ENCODE measurements at places on chromosomes 12 and 14. TPM values are rescaled to one million over a fixed set of nuclear protein-coding genes. Genes with fewer than 3 reads are reported as not detected.
A peak's percentile ranks its signal among the peaks of the same experiment; 100 is the strongest.

DNA sequence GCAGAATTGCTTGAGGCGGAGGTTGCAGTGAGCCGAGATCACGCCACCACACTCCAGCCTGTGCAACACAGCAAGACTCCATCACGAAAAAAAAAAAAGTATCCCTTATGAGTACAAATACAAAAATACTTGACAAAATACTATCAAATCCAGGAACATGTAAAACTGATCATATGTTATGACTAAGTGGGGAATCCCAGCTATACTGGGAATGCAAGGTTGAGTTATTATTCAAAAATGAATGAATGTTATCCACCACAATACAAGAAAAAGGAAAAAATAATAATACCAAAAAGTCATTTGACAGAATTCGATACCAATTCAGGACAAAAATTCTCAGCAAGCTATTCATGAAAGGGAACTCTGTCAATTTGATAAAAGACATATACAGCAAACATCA is 32.6 kb downstream of the MOK start:
- no peak overlapping the region for H3K27ac ChIP-seq
- no peaks in the 10 kb centered on the region for H3K4me1 ChIP-seq
- no peaks in the 10 kb centered on the region for H3K27me3 ChIP-seq
- DNase-seq, result no peak
- H3K36me3 ChIP-seq, result no peaks in the 10 kb centered on the region

DNA sequence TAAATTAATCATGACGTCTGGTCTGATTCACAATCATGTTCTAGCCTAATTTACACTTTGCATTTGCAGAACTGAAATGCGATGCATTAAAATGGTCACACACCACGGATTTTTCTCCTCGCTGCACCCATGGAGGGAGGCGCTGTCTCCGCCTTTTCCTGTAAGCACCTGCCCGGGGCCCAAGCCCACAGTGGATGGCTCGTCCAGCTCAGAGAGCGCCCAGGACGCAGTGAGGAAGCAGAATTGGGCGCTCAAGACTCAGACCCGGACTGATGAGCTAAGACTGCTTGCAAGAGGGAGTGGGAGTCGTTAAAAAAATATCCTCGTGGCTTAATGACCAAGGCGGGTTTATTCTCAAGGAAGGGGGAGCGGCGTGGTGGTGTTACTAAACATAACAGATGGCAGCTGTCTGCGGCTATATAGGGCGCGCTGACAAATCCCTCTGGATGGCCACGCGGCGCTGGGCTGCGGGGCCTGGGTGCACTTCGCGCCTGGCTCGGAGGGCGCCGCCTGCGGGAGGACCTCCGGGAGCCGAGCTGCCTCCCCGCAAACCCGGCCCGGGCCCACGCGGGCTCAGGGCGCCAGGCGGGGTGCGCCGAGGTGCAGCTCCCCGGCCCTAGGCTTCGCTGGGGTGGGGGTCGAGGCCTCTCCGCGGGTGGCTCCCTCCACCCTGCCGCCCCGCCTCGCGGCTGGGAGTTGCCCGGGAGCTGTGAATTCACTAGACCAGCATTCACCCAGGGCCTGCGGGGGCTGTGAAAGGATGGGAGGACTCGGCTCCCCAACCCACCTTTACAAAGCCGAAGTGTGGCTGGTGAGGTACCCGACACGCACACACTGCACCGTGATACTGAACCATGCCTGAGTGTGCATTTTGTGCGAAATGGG is 78.7 kb downstream of the PPM1A start:
- H3K4me1 ChIP-seq, result peaks cover 5% of the 10 kb centered on the region
- H3K27ac ChIP-seq, result no peak overlapping the region
- no peak for DNase-seq
- peak overlapping the region; percentile 14 for H3K4me3 ChIP-seq

- no peaks in the 10 kb centered on the region for H3K36me3 ChIP-seq
- H3K27me3 ChIP-seq, result no peaks in the 10 kb centered on the region
- no peaks in the 10 kb centered on the region for H3K4me1 ChIP-seq
- no peak overlapping the region for H3K4me3 ChIP-seq
These were observed 80.2 kb upstream of the RIN3 start for GRCh38 chr14:92433407-92433806.

CHGA gene
- total RNA-seq, result not detected

DNA sequence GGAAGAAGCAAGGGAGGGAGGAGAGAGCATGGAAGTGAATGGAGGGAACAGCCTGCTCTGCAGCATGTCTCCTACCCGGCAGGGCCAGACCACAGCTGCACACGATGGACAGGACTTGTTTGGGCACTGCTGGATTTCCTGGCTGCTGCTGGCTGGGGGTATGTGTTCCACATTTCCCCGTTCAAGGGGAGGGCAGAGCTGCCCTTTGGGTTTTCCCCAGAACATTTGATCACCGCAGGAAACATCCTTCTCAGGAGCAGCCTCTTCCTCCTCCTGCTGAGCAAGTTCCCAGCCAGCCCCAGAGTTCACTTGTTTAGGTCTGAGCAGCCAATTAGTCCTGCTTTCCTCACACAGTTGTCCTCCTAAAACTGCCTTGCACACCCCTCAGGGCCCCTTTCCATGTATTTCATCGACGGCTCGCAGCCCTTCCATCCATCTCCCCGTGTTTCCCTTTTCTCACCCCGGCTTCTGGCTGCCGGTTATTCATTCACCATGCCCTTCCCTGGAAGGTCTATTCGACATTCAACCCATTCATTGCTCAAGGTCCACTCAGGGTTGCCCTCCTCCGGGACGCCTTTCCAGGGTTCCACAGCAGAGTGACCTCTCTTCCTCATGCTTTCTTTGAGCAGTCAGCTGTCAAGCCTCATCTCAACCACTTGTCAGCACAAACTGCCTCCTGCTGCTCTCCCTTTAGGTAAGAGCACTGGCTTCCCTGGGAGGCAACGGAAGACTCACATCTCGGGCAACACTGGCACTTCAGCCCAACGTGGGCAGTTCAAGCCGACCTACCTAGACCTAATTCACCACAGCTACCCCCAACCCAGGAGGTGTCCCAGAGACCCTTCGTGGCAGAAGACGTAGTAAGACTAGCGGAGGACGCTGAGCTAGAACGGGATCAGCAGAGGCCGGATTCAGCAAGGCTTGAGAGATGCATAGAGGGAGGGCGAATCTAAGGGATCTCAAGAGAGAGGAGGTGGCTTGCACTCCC is 20.1 kb upstream of the ANO2 start:
- no peaks in the 10 kb centered on the region for H3K4me1 ChIP-seq
- no peaks in the 10 kb centered on the region for H3K36me3 ChIP-seq
- no peak for DNase-seq
- no peak overlapping the region for H3K27ac ChIP-seq

DNA sequence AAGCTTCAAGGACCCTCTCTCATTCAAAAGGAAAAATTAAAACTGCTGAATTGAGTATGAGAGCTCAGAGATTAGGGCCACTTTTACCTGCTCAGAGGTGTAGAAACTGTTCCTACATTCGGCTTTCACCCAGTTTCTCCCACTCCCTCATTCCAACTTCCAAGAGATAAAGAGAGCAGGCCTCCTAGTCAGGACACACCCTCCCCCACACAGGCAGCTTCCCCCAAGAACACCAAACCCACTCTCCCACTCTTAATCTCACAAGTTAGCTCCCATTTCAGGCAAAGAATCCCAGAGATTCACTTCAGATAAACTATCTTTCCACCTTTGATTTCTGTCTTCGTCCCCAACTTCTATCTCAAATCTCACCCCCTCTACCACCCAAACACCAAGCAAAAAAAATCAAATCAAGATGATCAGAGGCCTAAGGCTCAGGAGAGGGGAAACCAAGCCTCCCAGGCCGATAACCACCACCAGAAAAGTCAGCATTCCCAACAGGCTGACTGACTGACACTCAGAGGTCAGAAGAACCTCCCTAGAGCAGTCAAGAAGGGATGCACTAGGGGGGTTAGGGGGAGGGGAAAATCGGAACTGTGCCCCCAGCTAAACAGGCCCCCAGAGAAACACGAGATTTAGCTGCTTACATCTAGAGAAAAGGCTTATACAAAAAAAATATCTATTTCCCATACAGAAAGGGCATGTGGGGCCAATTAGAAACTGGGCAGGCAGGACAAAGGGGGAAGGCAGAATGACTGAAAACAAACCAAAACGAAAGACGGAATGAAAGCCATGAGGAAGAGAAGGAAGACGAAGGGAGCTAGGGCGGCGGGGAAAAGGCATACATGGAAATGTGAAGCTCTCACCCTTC is 13.2 kb upstream of the CDH24 start:
- peak overlapping the region; percentile 67 for H3K27ac ChIP-seq
- H3K36me3 ChIP-seq, result peaks cover 11% of the 10 kb centered on the region
- no peak for DNase-seq

KIF5A gene
- total RNA-seq, result not detected

CCDC38 gene
- 0.86 TPM for total RNA-seq

- peak; percentile 46 for DNase-seq
- H3K27ac ChIP-seq, result peak within 1 kb of the TSS; percentile 2
- H3K4me3 ChIP-seq, result peak within 1 kb of the TSS; percentile 46
- no peaks in the 10 kb centered on the region for H3K36me3 ChIP-seq
- H3K4me1 ChIP-seq, result no peaks in the 10 kb centered on the region
These were observed at the start of gene SSPN for GRCh38 chr12:26195250-26195640. Gene SSPN (plus strand): TSS chr12:26195573. CDS start chr12:26195673, 100 bp downstream.

DNA sequence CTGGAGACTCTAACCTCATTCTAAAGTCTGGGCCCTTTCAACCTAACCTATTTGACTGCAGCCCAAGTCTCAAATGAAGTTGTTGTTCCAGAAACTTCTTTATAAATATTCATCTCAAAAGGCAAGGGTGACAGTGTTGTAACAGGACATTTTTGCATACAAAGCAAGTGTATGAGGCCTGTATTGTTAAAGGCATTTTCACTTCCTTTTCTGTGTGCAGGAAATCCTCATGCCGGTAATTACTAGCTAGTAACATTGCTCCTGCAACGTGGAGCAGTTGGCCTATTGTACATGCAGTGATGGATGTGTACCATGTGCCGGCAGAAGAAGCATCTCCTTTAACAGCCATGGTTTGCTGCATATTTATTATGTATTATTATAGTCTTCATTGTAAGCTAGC is 156.5 kb upstream of the RMST start:
- H3K4me3 ChIP-seq, result no peak overlapping the region
- H3K27me3 ChIP-seq, result no peaks in the 10 kb centered on the region
- DNase-seq, result no peak
- no peaks in the 10 kb centered on the region for H3K4me1 ChIP-seq

GRCh38 chr14:76550534-76550933 is 174.6 kb downstream of the ESRRB start:
- no peaks in the 10 kb centered on the region for H3K4me1 ChIP-seq
- H3K36me3 ChIP-seq, result no peaks in the 10 kb centered on the region
- no peaks in the 10 kb centered on the region for H3K27me3 ChIP-seq
- H3K27ac ChIP-seq, result no peak overlapping the region
- H3K4me3 ChIP-seq, result no peak overlapping the region

AMIGO2 gene
- 1.4 TPM for total RNA-seq

DNA sequence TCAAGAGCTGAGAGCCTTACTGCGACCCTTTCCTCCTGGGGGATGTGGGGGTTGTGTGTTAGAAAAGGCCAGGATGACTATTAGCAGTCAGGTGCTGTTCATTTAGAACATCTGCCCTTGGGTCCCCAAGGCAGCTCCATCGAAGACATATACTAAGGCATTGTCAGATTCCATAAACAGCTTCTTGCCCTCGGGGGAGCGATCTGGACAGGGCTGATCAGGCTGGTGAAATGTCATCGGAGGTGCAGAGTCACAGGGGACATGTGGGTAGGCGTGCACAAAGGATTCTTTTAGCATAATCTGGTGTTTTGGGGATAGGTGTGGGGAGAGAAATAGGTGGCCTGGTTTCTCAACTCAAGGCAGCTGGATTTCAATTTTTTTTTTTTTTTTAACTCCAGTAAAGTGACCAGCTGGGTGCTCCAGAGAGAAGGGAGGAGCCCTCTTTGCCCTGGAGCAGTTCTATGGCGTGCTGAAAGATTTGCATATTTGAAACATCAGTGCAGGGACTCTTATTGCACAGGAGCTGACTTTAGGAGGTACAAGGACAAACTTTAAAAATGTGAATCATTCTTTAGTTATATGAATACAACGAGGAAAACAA is 160.1 kb downstream of the SUDS3 start:
- H3K4me1 ChIP-seq, result no peaks in the 10 kb centered on the region
- H3K36me3 ChIP-seq, result no peaks in the 10 kb centered on the region
- DNase-seq, result no peak
- H3K4me3 ChIP-seq, result no peak overlapping the region
- H3K27me3 ChIP-seq, result no peaks in the 10 kb centered on the region

DNA sequence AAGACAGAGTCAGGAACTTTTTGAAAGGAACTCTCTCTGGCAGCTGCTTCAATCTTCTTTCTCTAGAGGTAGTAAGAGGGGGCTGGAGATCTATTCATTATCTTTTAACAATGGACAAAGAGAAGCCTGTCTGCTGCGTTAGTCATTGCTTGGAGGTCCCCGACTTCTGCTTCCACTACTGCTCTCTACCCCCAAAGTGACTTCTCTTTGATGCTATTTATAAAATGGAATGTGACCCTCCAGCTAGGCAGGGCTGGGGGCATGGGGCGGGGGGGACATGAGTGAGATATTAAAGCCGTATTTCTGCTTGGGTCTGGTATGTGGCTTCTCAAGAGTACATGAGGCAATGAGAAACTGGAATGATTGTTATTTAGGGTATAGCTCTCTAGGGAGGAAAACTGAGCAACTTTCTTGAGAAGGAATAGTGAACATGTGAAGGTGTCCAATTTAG is 41.4 kb upstream of the NUDT4 start:
- no peak overlapping the region for H3K4me3 ChIP-seq
- no peak for DNase-seq
- no peaks in the 10 kb centered on the region for H3K36me3 ChIP-seq
- H3K27me3 ChIP-seq, result no peaks in the 10 kb centered on the region

- no peaks in the 10 kb centered on the region for H3K36me3 ChIP-seq
These were observed 84.7 kb upstream of the SOX5 start for GRCh38 chr12:24034160-24034559.

DNA sequence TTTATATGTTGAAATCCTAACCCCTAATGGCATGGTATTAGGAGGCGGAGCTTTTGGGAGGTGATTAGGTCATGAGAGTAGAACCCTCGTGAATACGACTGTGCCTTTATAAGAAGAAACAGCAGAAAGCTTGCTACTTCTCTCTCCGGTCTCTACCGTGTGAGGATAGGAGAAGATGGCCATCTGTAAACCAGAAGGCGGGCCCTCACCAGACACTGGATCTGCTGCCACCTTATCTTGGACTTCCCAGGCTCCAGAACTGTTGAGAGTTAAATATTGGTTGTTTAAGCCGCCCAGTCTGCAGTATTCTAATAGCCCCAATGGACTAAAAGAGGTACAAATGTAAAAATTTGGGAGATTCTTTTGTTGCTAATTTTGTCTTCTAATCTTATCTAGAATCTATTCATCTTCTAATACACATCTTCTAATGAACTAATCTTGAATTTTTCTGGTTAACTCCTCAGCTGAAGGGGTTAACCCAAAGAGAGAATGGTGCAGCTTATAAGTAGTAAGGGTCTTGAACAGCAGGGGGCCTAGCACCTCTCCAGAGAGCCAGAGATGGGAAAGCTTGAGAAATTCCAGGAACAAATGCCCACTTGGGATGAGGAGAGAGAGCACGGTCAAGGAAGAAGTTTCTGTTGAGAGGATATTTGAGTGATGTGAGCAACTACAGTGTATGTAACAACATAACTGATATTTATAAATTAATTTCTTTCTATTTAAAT is 264.0 kb upstream of the GRIP1 start:
- no peaks in the 10 kb centered on the region for H3K27me3 ChIP-seq
- no peak overlapping the region for H3K27ac ChIP-seq
- H3K4me3 ChIP-seq, result no peak overlapping the region
- H3K36me3 ChIP-seq, result no peaks in the 10 kb centered on the region
- H3K4me1 ChIP-seq, result no peaks in the 10 kb centered on the region
- DNase-seq, result no peak
